ENCODE measurements at places on chromosomes 1 and 21. TPM values are rescaled to one million over a fixed set of nuclear protein-coding genes. Genes with fewer than 3 reads are reported as not detected.

Gene SHISAL2A
- 0.54 TPM for total RNA-seq

Gene BATF3
- total RNA-seq, result 2.2 TPM

Gene CYP4A11
- not detected for total RNA-seq

Gene OR2L8
- total RNA-seq, result not detected

Gene TIPRL
- total RNA-seq, result 22.9 TPM

Gene TFF2
- 17.0 TPM for total RNA-seq

Gene OR2T29
- not detected for total RNA-seq

Gene IGSF21
- 10.9 TPM for total RNA-seq

Gene EIF4G3
- total RNA-seq, result 54.0 TPM

Gene LEFTY1
- total RNA-seq, result not detected

Gene LYPLA2
- total RNA-seq, result 37.2 TPM

Gene CD1B
- not detected for total RNA-seq

Gene GJA4
- 64.2 TPM for total RNA-seq

Gene ZBTB8A
- total RNA-seq, result 4.5 TPM

Gene MFSD2A
- 13.1 TPM for total RNA-seq

Gene HUNK
- total RNA-seq, result 0.27 TPM

Gene KCND3
- 12.3 TPM for total RNA-seq

Gene CCT8
- total RNA-seq, result 110 TPM

Gene OR10K1
- not detected for total RNA-seq

Gene UBQLN4
- total RNA-seq, result 21.7 TPM

Gene DIPK1A
- 10.8 TPM for total RNA-seq

Gene AMIGO1
- total RNA-seq, result 7.8 TPM

Gene CRYBG2
- total RNA-seq, result not detected

Gene SLC6A17
- total RNA-seq, result 0.14 TPM

Gene SYNC
- 119 TPM for total RNA-seq

Gene METTL13
- total RNA-seq, result 24.8 TPM

Gene CCDC185
- total RNA-seq, result not detected

Gene RPE65
- total RNA-seq, result not detected

Gene DOP1B
- 14.6 TPM for total RNA-seq

Gene CACNA1S
- not detected for total RNA-seq

Data from thoracic aorta (tissue), 2 donors.